ENCODE measurements at places on chromosomes 1 and 21.

- DNase-seq, result no peak
These were observed 23.9 kb downstream of the PKP1 start for GRCh38 chr1:201307231-201307630.

GRCh38 chr21:45378258-45378966, 26.6 kb upstream of the COL18A1 start:
- no peak for DNase-seq

- DNase-seq, result peak; percentile 63
These were observed 235.2 kb downstream of the KCNT2 start for GRCh38 chr1:196372896-196373536.

GRCh38 chr1:178055093-178055492, 38.8 kb upstream of the RASAL2 start:
- no peak for DNase-seq

DNA sequence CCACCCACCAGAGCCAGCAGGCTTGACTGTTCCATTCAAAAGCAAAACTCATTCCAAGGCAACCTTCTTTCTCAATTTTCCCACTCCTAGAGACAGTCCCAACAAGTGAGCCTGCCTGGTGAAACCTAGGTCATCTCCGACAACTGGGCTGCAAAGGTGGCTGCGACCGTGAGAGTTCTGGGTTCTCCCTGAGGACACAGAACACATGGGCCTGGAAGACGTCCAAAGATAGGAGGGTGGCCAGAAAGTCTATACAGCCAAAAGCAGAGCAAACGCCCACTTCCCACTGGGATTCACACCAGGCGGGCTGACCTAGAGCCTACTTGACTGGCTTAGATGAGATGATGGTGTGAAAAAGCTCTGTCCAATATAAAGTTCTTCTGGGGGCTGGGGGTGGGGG, 90.2 kb upstream of the GRIK3 start:
- no peak for DNase-seq

DNA sequence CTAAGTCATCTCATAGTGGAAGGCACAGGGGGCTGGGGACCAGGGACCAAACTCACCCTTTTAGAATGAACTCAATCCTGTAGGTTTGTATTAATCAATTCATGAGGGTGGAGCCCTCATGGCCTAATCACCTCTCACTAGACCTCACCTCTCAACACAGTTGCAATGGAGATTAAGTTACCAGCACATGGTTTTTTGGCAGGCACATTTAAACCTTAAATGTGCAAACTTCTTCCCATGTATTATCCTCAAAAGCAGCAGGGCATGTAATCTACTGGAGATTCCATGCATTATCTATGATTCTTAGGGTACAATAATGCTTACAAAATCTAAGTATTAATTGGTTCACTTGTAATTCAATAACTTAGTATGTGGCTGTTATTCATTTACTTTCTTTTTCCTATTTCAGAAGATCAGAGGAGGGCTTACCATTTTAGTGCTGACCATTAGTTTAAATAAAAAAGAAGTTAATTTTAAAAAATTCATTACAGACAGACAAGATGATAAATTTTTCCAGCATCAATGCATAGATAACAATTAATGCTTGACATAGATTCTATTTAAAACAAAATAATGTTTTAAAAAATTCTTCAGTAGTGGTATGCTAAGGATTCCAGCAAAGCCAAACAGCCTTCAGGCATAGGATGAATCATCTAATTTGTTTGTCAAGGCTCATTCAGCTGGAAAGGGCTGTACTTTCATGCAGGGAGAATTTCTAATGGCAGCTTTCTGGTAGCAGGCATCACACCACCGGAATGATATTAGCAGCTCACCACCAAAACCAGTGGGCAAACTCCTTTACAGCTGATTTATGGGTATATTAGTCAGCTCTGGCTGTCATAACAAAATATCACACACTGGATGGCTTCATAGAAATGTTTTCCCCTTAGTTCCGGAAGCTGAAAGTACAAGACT, 124.6 kb upstream of the ZNF648 start:
- no peak for DNase-seq

- no peak for DNase-seq
These were observed 54.1 kb downstream of the RUNX1 start for GRCh38 chr21:34994766-34995631.
